ENCODE measurements at places on chromosomes 12 and 14.

- no peak for DNase-seq
These were observed 22.7 kb downstream of the SETD1B start for GRCh38 chr12:121826318-121827150.

GRCh38 chr12:38501991-38502390, 185.4 kb downstream of the ALG10B start:
- no peak for DNase-seq

DNA sequence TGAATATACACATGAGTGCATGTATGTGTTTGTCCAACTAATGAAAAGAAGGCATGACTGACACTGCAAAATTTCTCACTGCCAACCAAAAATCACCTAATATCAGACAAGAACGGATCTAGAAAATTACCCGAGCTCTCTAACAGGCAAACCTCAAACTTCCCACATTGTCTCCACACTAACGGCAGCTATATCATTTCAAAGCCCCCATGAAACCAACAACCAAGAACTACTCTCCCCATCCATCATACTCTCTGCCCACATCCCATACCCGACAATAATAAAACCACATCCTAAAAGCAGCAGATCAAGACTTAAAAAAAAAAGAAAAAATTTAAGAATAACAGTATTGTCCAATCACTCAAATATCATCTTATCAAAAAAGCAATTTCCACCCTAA, 227.1 kb downstream of the CEP128 start:
- DNase-seq = no peak

DNA sequence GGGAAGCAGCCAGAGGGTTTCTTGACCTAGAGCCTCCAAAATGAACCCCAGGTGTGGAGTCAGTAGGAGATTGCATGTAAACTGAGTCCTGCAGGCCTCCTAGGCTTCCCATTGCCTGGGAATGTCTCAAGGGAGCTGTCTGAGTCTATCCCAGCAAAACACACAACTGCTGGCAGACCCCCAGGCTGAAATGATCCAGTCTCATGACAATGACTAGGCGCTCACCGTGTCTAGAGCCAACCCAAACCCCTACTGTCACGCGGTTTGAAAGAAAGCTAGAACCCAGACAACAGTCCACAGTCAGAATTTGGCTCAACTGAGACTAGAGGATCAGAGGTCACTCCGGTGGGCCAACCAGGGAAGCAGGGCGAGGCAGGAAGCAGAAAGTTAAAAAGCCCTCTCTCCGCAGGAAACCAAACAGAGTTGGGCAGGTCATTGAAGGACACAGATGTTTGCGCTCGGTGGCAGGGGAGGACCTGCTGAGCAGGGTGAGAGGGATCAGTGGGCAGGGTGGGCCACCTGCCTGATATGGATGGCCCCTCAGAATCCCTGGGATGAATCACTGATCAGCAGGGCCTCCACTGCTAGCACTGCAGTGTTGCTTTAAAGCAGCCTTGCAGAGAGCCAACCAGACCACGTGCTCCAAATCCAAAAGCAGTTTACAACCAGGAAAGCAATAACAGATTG, 23.8 kb downstream of the ACTN1 start:
- DNase-seq = no peak

GRCh38 chr12:67415473-67415872, 146.3 kb downstream of the CAND1 start:
- DNase-seq = no peak

DNA sequence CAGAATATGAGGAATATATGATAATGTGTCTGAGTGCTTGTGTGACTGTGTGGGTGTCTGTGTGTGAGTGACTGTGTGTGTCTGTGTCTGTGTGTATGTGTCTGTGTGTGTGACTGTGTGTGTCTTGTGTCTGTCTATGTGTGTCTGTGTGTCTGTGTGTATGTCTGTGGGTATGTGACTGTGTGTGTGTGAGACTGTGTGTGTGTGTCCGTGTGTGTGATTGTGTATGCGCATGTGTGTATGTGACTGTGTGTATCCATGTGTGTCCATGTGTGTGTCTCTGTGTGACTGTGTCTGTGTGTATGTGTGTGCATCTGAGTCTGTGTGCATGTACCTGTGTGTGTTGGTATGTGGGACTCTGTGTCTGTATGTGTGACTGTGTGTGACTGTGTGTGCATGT, 1361.2 kb upstream of the TMEM132C start:
- no peak for DNase-seq

DNA sequence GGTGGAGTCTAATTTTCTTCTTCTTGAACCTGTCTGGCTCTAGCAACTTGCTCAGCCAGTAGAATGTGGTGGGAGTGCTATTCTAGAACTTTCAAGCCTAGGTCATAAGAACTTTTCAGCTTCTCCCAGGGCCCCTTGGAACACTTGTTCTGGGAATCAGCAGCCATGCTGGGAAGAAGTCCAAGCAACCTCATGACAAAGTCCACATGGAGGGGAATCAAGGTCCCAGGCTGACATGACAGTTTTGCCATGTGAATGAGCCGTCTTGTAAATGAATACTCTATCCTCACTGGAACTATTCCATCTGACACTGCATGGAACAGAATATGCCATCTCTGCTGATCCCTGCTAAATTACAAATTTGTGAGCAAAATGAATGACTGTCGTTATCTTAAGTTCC, 214.2 kb upstream of the TBX3 start:
- no peak for DNase-seq

DNA sequence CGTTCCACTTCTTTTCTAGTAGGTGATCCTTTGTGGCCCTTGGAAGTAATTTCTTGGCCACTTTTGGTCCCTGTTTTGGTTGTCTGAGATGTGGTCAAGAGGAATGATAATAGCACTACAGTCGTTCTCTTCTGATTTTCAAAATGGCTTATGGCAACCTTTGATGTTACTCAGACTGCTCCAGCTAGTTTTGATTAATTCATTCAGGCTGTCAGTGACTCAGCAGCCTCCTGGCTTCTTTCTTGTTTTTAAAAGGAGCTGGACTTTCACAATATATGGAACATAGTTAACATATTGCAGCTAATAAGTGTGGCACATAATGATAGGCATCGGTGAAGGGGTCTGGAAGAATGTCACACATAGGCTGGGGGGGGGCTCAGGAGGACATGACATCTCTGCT, 47.3 kb downstream of the WDR20 start:
- no peak for DNase-seq

DNA sequence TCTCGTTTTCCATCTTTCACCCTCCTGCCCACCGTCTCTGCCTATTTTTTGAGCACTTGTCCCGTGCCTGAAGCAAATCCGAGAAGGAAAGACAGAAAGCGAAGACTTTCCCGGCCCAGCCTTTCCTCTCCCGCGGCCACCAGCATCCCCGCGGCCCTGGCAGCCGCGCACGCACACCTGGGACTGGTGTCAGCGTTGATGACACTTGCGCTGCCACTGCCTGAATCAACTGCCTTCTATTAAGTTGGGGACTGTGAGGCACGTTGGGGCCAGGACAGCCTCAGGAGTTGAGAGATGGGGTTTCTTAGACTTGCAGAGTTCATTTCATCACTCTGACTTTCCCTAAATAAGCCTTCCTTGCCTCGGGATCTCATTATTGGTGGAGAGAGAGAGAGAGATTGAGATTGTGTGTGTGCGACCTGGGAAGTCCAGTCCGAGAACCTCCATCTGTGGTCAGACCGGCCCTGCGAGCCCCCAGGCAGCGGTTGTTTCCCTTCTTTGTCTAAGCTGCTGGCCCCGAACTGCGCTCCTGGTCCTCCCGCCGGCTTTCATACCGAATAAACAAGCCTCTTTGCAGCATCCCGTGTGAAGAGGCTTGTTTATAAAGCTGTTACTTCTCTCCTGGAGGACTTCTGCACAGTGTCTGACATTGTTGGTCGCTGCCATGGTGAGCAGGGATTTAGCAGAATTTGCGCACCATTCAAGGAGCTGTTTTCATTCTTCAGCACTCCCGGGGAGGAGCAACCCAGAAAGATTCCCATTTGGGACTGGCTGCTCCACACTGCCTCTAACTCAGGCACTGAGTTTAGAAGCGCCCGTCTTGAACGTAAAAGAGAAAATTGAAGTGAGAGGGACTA, 1.5 kb downstream of the PDZRN4 start:
- no peak for DNase-seq

DNA sequence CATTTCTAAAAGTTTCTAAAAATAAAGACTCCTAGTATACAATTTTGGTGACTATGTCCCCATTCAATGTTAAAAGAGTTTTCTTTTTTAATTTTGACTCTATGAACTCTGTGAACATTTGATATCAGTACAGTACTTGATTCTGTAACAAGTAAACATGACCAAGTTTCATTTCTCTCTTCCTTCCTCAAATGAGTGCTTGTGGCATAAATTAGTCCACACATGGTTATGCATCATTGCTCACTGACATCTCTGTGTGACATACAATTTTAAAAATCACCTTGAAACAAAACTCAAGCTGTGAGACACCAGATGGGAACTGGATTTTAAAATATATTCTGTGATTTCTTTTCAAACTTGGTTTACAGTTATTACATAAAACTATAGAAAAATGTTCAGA, 253.9 kb upstream of the MDGA2 start:
- no peak for DNase-seq

DNA sequence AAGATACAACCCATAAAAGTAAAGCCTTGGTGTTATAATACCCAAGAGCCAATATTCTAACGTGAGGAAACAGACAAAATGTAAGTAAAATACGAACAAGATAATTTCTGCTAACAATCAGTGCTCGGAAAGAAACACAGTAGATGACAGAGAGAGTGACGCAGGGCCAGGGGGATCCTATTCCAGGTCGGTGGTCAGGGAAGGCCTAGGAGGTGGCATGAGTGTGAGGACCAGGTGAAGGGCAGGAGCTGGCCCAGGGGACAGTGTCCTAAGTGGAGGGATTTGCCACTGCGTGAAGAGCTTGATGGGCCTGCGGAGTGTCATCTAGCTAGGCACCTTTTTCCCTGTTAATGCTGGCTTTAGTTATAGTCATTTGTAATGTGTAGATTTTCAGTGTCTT, 35.3 kb downstream of the ETV6 start:
- DNase-seq = no peak

GRCh38 chr12:126966498-126966897, 1300.5 kb upstream of the TMEM132C start:
- no peak for DNase-seq

DNA sequence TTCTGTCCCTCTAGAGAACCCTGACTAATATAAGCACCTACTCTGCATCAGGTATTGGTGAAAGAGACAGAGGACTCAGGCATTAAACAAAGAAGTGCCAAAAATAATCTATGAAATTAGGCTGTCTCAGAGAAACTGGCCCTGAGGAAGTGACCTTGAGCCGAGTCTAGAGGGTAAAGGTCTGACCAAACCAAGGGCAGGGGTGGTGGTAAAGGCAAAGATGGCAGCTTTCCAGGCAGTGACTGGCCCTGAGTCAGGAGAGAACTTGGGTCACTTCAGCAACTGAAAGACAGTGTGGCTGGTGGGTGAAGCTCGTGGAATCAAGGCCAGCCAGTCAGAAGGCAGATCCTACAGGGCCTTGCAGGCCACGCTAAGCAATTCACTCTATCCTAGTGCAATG, 30.6 kb downstream of the CDKL1 start:
- no peak for DNase-seq

- DNase-seq = no peak
These were observed 115.3 kb downstream of the IPO8 start for GRCh38 chr12:30580344-30580743.

GRCh38 chr12:38907201-38907923, 2.0 kb upstream of the CPNE8 start:
- DNase-seq = no peak

DNA sequence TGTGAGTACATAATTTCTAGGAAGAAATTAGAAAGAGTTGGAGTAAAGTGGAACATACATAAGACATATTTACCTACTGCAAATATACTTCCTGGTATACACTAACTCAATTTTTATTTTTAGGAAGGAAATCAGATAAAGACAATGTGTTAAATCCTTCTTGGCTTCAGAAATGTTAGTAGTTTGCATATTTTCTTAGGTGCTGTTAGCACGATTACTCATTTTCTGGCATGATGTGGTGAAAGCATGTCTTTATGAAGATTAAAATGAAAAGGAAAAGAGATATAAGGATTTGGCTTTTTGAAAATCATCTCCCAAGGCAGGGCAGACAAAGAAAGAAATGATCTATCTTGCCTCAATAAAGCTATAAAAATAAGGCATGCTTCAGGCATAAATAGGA, 287.6 kb upstream of the E2F7 start:
- no peak for DNase-seq

DNA sequence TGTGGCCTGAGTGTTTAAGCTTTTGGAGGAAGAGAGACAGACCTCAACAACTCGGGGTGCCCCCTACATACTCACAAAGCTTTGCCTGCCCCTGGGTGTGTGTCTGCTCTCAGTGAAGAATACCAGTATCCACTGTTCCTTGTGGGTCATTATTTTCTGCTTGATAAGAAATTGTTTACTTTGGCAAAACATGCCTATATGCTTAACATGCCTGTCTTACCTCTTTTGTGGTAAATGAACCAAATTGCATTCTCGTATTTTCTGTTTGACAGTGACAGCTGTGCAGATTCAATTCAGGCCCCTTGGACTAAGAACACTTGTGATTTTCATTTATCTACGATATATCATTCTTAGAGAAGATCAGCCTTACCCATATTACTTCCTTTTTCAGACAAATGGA, 50.6 kb upstream of the REP15 start:
- DNase-seq = no peak

DNA sequence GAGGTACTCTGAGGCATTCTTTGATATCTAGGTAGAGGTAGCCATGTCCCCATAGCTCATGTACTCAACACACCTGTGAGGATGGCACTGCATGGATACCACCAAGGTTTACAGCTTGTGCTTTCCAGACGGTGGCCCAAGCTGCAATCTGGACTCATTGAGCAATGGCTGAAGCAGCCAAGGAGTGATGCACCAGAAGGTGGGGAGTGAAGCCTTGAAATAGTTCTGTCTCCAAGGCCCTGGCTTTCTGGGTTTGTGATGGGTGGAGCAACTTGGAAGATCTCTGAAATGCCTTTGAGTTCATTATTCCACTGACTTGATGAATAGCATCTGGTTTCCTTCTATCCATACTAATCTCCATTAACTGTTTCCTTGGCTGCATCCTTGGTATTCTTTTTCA, 290.0 kb upstream of the NOVA1 start:
- DNase-seq = no peak

DNA sequence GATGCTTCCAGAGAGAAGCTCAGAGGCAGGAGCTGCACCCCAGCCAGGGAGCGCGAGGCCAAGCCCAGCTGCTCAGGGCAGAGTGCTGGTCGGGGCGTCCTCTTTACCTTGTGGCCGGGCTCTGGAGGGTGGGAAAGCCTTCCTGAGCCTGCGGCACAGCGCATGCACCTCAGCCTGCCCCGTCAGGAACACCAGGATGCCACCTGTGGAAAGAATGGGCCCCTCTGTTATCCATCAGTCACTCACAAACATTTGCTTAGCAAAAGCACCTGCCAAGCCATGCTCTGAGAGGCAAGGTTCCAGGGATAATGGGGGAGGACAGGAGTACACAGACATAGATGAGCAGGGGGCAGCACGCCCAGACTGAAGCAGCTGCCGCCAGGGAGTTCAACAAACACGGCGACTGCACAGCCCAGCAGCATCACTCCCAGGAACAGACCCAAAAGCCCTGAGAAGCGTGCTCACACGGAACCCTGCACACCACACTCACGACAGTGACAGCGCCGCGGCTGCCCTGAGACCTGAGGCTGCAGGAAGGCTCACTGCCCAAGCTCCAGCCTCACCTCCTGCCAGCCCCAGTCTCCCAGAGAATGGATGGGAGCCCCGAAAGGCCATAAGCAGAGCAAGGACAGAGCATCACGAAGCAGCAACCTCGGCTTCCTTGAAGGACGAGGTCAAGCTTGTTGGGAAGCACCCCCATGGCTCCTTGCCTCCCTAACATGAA, 21.8 kb downstream of the DHX37 start:
- no peak for DNase-seq
